Osteocyte (in vitro differentiated cells): ENCODE measurements at places on chromosomes 5 and 9. TPM values are rescaled to one million over a fixed set of nuclear protein-coding genes. Genes with fewer than 3 reads are reported as not detected.

The C9orf50 gene
- total RNA-seq = not detected in 2 replicates

The LPAR1 gene
- total RNA-seq = 119 and 120 TPM in 2 replicates

The DRD1 gene
- not detected in 2 replicates for total RNA-seq

The AIF1L gene
- total RNA-seq = 26.3 and 31.1 TPM in 2 replicates

The PCDHA1 gene
- not detected in 2 replicates for total RNA-seq

The PLGRKT gene
- 12.4 and 13.9 TPM in 2 replicates for total RNA-seq

The ODF2 gene
- 37.7 and 40.5 TPM in 2 replicates for total RNA-seq

The ADAMTSL2 gene
- 0.10 and 0.11 TPM in 2 replicates for total RNA-seq

The ASS1 gene
- total RNA-seq = 217 and 219 TPM in 2 replicates

The NDUFS4 gene
- 74.3 TPM in 2 replicates for total RNA-seq

DNA sequence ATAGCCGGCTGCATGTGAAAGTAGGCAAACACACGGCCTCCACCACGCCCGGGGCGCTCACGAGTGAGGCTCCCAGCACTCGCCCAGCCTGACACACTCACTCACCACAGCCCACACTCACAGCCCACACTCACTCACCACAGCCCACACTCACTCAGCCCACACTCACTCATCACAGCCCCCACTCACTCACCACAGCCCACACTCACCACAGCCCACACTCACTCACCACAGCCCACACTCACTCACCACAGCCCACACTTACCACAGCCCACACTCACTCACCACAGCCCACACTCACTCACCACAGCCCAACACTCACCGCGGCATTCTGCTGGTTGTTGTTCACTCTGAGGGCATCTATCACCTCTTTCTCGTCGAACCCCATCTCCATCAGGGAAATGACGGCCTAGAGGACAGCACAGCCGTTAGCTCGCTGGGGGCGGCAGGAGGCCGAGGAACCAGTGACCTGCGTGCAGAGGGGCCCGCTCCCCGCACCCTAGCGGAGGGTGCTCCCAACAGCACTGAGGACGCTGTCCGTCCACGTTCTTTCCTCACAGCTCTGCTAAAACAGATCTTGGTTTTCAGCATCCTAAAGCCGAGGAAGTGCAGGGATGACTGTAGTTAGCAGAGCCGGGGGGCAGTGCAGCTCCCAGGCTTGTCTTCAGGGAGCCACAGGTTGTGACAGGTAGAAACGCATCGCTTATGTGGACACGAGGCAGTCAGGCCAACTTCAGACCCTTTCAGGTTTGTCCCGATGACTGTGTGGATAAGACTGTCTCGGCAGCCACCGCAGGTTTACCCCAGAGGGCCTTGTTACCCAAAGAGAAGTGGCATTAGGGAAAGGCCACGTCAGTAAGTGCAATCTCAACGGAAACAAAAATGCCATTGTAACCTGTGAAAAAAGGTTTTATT lies 21.6 kb downstream of the UBAC1 start:
- peaks cover 46% of the 10 kb centered on the region for H3K36me3 ChIP-seq
- H3K27ac ChIP-seq = no peak overlapping the region
- H3K4me3 ChIP-seq = no peak overlapping the region
- no peaks in the 10 kb centered on the region for H3K27me3 ChIP-seq
- DNase-seq = no peak

- H3K4me1 ChIP-seq = no peaks in the 10 kb centered on the region
- no peak overlapping the region for H3K4me3 ChIP-seq
- H3K36me3 ChIP-seq = no peaks in the 10 kb centered on the region
- peaks cover 2% of the 10 kb centered on the region for H3K27me3 ChIP-seq
- no peak for DNase-seq
Measured at GRCh38 chr5:167356374-167356773, 935.1 kb upstream of the WWC1 start.

- no peak overlapping the region for H3K4me3 ChIP-seq
- H3K36me3 ChIP-seq = no peaks in the 10 kb centered on the region
- H3K4me1 ChIP-seq = peaks cover 40% of the 10 kb centered on the region
- H3K27ac ChIP-seq = no peak overlapping the region
- H3K27me3 ChIP-seq = no peaks in the 10 kb centered on the region
Measured at GRCh38 chr9:122001491-122002201, 91.5 kb downstream of the TTLL11 start.

- H3K4me3 ChIP-seq = no peak overlapping the region
- H3K4me1 ChIP-seq = peaks cover 19% of the 10 kb centered on the region
- H3K36me3 ChIP-seq = no peaks in the 10 kb centered on the region
- DNase-seq = no peak
Measured at GRCh38 chr5:187617-188451, 3.5 kb upstream of the LRRC14B start.

DNA sequence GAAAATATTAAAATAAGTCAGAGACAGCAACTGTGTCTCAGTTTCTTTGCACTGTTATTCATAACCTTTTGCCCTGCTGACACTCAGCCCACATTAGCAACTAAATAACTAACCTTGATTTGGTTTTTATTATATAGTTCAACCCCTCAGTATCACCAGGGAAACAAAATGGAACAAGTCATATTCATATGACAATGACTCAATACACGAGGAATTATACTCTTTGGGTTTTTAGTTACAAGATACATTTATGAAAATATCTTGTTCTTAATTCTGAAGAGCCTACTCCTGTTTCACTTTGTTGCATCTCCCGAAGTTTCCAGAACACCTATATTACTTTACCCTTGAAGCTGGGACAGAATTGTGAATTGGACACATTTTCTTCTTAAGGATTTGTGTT lies 845.4 kb downstream of the EFNA5 start:
- peaks cover 8% of the 10 kb centered on the region for H3K4me1 ChIP-seq
- H3K36me3 ChIP-seq = no peaks in the 10 kb centered on the region
- no peak overlapping the region for H3K4me3 ChIP-seq

DNA sequence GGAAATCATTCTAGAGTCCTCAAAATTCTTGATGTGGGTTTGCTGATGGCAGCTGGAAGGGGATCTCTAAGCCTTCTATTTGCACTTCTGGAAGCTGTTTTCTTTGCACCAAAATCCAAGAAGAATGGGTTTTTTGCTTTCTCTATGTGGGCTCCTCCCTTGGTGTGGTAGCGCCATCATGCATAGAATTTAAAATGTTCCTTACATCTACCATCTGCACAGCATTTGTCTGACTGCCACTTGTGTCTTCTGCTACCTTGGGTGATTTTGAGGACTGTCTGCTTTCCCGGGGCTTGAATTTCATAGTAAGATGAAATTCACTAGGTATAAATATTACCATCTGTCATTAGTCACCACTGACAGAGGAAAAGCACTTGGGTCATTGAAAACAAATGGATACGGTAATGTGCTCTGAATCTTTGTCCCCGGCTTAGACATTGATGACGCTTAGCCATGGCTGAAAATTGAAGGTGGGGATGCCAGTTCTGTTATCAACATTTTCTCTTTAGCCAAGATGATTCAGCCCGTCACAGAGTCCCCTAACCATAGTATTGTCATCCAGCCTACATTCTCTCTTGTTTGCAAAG lies 30.0 kb downstream of the SNX30 start:
- H3K27ac ChIP-seq = no peak overlapping the region
- H3K4me3 ChIP-seq = no peak overlapping the region
- peaks cover 6% of the 10 kb centered on the region for H3K4me1 ChIP-seq
- no peak for DNase-seq

GRCh38 chr5:82812575-82812974 lies 264.6 kb downstream of the TMEM167A start:
- H3K4me3 ChIP-seq = no peak overlapping the region
- DNase-seq = no peak
- H3K27me3 ChIP-seq = no peaks in the 10 kb centered on the region
- no peak overlapping the region for H3K27ac ChIP-seq
- H3K4me1 ChIP-seq = peaks cover 9% of the 10 kb centered on the region

- no peak overlapping the region for H3K27ac ChIP-seq
- peaks cover 6% of the 10 kb centered on the region for H3K4me1 ChIP-seq
- H3K4me3 ChIP-seq = no peak overlapping the region
- H3K27me3 ChIP-seq = peaks cover 45% of the 10 kb centered on the region
- no peak for DNase-seq
Measured at GRCh38 chr9:122192261-122192875, 32.7 kb downstream of the MORN5 start.

- H3K4me3 ChIP-seq = no peak overlapping the region
- H3K4me1 ChIP-seq = peaks cover 58% of the 10 kb centered on the region
- H3K27ac ChIP-seq = no peak overlapping the region
- H3K27me3 ChIP-seq = no peaks in the 10 kb centered on the region
- no peak for DNase-seq
Measured at GRCh38 chr5:172864747-172865146, 30.7 kb downstream of the ERGIC1 start.

- peak; percentile 44 for DNase-seq
- H3K4me1 ChIP-seq = peaks cover 28% of the 10 kb centered on the region
- no peak overlapping the region for H3K4me3 ChIP-seq
- no peaks in the 10 kb centered on the region for H3K36me3 ChIP-seq
Measured at GRCh38 chr5:135238622-135239452, 160.2 kb downstream of the MACROH2A1 start.

DNA sequence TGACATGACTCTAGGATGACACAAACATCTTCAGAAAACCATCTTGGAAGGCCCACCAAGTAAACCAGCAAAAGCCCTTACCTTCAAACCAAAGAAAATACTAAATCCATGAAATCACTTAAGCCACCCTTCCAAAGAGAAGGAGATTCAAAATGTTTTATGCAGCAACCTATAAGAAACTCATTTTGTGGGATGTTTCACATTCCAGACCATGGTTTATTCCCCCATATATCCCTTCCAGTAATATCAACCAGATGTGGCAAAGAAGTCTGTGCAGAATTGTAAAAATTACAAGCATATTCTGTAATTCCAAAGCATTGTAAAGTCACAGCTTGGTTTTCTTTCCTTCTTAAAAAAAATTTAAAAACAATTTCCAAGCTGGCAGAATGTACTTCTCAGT lies 117.4 kb downstream of the SLIT3 start:
- peak overlapping the region; percentile 73 for H3K27ac ChIP-seq
- no peaks in the 10 kb centered on the region for H3K36me3 ChIP-seq
- DNase-seq = no peak
- no peaks in the 10 kb centered on the region for H3K27me3 ChIP-seq
- H3K4me1 ChIP-seq = peaks cover 37% of the 10 kb centered on the region

- DNase-seq = no peak
- H3K4me3 ChIP-seq = no peak overlapping the region
- H3K27ac ChIP-seq = peak overlapping the region; percentile 82
- H3K4me1 ChIP-seq = peaks cover 74% of the 10 kb centered on the region
- peaks cover 15% of the 10 kb centered on the region for H3K36me3 ChIP-seq
Measured at GRCh38 chr9:94933511-94933828, 207.0 kb downstream of the AOPEP start.

DNA sequence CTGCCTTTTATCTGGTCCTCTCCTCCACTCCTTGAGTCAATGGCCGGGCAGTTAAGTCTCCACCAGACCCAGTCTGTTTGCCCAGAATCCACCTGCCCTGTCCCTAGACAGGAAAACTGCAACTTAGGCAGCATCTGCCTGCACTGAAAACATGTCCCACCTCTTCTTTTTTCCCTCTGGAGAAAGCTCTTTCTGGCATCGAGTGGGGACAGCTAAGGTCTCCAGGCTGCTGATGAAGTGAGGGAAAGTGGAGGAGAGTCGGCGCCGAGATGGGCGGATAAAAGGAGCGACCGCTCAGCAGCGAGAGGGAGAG lies 243 bp upstream of the SHISAL2B start:
- H3K4me3 ChIP-seq = peak overlapping the region; percentile 77
- no peak for DNase-seq
- H3K36me3 ChIP-seq = no peaks in the 10 kb centered on the region
- no peak overlapping the region for H3K27ac ChIP-seq
- peaks cover 12% of the 10 kb centered on the region for H3K4me1 ChIP-seq
